CD4-positive, alpha-beta T cell (primary cell): ENCODE measurements at places on chromosomes 1 and 21.
A peak's percentile ranks its signal among the peaks of the same experiment; 100 is the strongest.

DNA sequence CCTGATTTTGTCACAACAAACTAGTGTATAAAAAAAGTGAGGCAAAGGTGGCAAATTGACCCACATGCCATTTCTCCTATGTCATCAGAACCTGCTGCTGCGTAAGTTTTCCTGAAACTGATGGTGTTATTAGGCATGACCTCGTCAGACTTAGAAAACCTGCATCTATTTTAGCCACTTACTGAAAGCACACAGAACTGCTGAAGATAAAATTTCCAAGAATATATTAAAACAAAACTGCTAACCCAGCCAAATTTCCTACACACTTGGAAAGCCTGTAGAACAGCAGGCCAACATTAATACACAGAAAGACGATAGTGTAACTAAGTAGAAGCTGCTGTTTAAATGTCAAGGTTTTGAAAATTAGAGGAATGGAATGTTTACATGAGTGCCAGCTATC lies 674.5 kb upstream of the CXADR start:
- DNase-seq: no peak

DNA sequence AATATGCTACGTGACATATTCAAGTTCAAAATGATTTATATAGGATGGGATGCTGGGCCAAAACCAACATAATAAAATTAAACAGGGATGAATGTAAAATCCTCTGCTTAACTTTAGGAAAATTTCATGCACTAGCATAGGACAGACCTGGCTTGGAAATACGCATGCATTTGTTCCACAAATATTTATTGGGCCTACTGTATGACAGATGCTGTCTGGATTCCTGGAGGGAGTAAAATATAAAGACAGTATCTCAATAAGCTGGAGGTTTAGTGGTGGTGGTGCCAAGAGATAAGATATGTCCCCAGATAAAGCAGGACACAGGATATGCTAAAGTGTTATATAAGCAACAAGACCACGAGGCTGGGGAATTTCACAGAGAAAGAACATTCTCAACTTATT lies 15.1 kb downstream of the RCSD1 start:
- DNase-seq: no peak

GRCh38 chr1:179637211-179637860 lies 45.7 kb downstream of the TDRD5 start:
- DNase-seq: no peak

DNA sequence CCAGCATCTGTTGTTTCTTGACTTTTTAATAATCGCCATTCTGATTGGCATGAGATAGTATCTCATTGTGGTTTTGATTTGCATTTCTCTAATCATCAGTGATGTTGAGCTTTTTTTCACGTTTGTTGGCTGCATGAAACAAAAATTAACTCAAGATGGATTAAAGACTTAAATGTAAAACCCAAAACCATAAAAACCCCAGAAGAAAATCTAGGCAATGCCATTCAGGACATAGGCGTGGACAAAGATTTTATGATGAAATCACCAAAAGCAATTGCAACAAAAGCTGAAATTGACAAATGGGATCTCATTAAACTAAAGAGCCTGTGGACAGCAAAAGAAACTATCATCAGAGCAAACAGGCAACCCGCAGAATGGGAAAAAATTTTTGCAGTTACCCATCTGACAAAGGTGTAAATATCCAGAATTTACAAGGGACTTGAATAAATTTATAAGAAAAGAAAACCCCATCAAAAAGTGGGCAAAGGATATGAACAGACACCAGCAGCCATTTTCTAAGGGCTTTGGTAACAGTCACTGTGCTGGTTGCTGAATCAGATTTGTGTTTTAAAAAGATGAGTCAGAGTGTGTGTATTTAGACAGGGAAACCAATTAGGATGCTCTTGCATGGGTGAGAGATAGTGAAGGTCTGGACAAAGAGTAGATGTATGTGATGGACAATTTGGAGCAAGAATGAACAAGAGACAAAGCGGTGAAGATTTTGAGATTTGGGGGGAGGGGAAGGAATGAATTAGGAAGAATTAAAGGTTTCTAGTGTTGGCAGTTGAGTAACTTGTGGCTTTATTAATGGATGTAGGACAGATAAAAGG lies 110.7 kb downstream of the RYR2 start:
- DNase-seq: no peak

GRCh38 chr1:27005648-27006496 lies 6.8 kb downstream of the TENT5B start:
- no peak for DNase-seq

DNA sequence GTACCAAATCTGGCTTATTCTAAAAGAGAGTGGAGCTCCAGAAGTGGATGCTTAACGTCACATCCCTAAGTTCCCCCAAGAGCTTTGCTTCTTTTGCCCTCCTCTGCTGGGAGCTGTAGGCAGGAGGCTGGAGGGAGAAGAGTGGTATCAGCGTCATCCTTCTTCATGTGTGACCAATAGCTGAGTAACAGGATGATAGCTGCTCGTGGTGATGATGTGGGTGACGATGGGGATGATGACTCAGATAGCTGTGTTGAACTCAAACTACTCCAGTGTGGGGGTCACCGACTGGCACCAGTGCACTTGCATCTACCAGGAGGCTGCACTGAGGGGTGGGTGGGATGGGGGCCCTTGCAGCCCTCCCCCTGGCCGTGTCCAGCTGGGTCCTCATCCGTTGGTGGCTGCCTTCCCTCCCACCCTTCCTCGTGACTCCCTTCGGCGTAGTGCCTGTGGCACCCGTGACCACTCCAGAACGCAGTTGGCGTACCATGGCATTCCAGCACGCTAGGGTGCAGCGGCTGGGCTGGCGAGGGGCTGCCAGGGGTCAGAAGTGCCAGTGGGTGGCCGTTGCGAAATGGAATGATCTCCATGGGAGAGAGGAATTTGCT lies 1.1 kb downstream of the IGFN1 start:
- no peak for DNase-seq

DNA sequence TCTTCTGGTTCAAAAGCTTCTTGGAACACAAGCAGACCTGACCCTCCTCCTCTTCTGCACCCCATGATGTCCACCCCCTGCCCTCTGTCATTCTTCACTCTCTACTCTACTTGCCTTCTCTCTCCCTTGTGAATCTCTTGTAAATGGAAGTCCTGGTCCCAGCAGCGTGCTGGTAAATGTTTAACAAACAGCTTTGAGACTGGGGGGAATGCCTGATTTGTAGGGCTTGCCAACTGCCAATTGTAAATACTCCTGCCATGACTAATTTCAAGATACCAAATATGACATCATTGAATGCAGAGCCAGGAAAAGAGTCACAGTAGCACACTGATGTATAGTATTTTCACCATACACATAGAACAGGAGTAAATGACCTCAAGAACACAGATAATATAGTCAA lies 40.9 kb upstream of the LRRN2 start:
- no peak for DNase-seq

- DNase-seq: no peak
Observed at GRCh38 chr1:32503153-32503552, 36.1 kb upstream of the ZBTB8A start.

DNA sequence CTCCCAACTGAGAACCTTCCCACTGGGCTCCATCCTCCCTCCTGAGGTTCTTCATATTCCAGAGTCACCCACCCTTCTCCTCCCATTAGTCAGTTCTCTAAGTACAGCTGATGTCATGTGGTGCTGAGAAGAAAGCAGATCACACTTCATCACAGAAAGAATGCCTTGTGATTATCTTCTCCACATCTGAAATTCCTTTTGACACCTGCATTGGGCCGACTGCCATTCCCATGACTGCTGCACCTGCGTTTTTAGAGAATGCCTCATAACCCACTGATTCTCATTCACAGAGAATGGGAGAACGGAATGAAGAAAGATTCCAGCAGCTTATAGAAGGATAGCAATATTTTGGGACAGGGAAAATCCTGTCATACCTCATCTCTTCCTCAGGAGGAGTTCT lies 14.3 kb downstream of the LEPR start:
- no peak for DNase-seq

- DNase-seq: no peak
Observed at GRCh38 chr1:94004924-94005323, 95.7 kb upstream of the GCLM start.

GRCh38 chr1:60891765-60892164 lies 190.6 kb upstream of the NFIA start:
- DNase-seq: no peak

GRCh38 chr1:116777831-116778830 lies 23.9 kb downstream of the CD2 start:
- DNase-seq: no peak

- DNase-seq: no peak
Observed at GRCh38 chr1:31708324-31708723, 4.5 kb upstream of the COL16A1 start.

DNA sequence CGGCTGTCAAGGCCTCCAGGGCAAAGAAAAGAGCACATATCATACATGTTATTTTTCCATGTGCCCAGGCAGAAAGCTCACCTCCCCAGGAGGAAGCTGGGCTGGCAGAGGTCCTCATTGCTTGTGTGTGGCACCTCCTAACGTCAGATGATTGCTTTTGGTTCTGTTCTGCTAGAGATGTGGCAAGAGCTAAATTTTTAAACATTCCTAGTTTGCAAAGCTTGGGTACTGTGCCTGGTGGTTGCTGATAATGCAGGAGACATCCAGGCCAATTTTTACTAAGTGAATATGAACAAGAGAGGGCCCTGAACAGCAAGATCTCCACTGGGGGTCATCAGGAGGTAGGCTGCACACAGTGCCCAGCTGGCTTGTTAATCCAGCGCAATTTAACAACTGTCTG lies 93.9 kb downstream of the TBX19 start:
- no peak for DNase-seq

DNA sequence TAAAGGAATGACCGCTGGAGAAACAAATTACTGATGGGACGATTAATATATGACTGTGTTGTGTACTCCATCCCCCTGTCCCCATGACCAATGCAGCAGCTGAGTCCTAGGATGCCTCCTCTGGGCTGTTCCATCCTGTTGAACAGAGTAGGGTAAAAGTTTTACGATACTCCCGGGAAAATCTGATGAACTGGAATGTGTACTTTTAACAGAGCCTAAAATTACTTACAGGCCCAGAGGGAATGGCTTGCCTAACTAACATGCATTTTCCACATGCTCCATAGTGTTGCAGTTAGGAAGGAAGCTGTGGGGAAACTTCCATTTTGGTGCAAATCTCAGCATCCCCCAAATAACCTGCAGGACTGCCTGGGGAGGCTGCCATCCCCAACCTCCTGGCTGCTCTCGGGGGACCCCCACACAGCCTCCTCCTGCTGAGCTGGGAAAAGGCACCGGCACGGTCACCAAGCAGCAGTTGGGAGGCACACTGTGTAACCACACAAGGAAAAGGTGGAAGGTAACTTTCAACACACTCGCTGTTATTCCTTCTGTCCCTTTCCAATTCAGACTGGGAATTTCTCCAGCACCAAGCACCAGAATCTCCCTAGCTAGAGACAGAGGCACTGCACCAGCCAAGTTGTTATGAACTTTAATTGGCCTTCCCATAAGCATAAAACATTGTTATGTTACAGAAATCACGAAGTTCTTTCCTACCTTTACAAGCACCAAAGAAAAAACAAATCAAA lies 97.2 kb downstream of the BCAR3 start:
- no peak for DNase-seq

- DNase-seq: no peak
Observed at GRCh38 chr1:24104854-24105253, 7.1 kb downstream of the MYOM3 start.

DNA sequence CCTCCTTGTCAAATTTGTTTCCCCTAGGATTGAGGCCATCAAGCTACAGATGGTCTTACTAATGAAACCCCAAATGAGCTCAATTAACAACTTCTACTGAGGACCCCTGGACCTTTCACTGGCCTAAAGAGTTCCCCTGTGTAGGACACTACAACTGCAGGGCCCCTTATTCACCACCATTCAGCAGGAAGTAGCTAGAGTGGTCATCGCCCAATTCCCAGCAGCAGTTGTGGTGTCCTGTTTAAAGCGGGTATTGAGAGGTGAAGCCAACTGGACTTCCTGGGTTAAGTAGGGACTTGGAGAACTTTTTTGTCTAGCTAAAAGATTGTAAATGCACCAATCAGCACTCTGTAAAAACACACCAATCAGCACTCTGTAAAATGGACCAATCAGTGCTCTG lies 1466.9 kb downstream of the KCNT2 start:
- no peak for DNase-seq

DNA sequence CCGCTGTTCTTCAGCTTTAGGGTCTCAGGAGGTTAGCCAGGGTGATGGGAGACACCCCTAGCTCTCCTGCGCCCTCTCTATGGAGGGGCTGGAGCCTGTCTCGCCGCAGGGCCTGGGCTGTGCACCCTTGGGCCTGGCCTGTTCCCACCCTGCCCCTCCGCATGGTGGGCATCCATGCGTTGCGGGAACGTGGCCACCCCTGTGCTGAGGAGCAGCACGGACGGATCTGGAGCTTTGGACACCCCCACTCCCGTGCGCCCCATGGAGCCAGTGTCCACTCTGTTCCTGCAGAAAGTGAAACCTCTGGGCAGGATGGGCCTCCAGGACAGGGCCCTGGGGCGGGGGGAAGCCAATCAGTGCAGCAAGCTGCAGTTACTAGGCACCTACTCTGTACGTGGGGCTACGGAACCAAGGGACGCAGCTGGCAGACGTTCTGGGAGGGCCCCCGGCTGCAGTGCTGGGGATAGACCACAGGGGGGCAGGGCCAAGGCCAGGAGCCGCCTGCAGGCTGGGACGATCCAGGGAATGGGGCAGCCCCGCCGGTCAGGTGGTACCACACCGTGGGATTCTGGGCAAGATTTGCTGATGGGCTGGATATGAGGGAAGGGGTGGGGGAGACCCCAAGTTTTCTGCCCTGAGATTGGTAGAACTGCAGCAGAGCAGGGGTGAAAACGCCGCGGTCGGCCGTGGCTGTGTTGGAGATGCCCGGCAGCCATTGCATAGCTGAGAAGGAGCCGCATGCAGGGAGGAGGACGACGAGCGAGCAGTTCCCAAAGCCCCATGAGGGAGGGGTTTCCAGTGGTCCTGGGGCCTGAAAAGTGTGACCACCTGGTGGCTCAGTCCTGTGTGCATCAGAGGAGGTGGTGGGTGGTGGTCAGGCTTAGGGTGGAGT lies 43.3 kb downstream of the TP73 start:
- DNase-seq: peak; percentile 43

DNA sequence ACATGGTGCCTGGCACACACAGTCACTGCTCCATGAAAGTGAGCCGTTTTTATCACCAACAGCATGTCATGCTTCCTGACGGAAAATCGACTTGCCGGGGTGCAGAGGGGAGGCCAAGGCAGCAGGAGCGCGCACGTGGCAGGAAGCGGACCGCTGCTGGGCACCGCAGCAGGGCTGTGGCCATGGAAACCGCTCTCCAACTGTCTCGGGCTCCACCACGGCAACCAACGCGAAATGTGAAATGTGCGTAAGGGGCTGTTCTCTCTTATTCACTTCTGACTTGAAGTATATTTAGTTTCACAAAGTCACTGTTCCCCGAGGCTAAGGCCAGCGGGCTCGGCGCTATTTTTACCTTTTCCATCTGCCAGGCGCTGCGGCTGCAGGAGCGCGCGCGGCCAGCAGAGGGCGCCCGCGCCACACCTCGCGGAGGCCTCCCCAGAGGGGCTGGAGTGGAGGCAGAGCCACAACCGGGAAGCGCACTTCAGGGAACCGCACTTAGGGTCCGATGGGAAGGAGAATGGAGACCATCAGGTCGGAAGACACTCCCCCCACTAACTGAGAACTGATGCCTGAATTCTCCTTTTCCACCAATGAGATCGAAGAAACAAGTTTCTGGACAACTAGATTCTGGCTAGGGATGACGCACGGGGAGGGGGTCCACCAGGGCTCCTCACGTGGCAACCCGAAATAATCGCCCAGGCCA lies 19.7 kb downstream of the RCC2 start:
- peak; percentile 68 for DNase-seq
